ENCODE measurements at places on chromosomes 7 and 10.
A peak's percentile ranks its signal among the peaks of the same experiment; 100 is the strongest.

DNA sequence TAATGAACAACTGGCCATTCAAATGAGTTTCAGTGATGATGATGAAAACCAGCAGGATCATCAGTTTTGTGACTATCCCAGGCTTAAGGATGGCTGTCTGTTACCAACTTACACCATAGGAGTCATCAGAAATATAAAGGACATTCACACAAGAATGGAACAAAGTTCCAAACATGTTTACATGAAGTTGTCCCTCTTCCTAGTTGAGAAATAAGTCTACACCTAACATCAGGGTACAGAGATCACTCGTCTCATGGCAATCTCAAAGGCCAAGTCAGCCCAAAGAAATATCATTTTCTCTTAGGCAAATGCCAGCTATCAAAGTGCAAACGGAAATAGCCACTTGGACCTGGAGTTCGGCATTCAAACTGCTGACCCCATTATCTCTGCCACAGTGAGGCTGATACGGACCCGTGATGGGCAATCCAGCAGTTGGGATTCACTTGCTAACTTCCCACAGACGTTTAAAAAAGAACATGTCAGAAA is 53.0 kb downstream of the CREB3L2 start:
- no peak for DNase-seq

- no peak for DNase-seq
Measured at GRCh38 chr7:82194016-82194643, 249.4 kb downstream of the CACNA2D1 start.

GRCh38 chr10:132839061-132839460 is 53.1 kb upstream of the NKX6-2 start:
- DNase-seq = no peak

- no peak for DNase-seq
Measured at GRCh38 chr10:113199459-113199858, 249.4 kb downstream of the TCF7L2 start.

GRCh38 chr10:43765516-43765915 is 116.8 kb upstream of the ZNF32 start:
- no peak for DNase-seq

DNA sequence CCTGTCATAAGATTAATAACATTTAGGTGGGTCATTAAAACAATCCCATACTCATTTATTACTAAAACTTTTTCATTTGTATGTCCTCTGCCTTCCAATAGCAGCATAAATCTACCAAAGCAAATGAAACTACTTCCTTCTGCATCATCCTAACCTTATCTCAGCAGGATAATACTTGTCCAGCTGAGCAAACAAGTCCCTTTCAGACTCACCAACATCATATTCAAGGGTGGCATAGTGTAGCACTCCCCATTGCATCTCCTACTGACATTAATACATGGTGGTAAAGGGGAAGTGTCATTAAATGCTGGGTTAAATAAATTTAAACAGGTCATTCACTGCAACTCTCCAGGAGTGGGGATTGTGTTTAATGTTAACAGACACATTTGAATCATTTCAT is 3.4 kb upstream of the MINDY3 start:
- no peak for DNase-seq

GRCh38 chr7:127683776-127684681 is 32.0 kb downstream of the SND1 start:
- peak; percentile 82 for DNase-seq

GRCh38 chr10:84360637-84361365 is 32.4 kb downstream of the CCSER2 start:
- peak; percentile 30 for DNase-seq

DNA sequence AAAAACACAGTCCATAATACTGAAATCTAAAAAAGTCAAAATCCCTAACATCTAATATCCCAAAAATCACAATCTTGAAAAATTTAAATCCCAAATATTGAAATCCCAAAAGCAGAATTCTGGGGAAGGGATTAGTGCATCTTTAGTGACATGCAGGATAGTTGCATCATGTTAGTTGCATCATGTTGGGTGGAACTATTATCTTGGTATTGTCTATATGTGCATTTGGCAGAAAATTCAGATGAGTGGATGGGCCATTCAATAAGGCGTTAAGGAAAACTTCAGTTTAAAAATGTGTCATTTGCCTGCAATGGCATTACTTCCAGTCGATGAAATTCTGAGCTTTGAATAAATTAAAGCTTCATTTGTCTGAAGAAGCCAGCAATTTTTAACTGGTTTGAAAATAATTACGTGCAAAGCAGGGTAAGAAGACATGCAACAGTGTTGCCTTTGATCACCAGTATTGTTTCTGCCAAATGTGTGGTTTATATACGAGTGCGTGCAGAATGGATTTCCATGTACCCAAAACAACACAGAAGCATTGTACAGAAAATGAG is 221.4 kb upstream of the NFE2L3 start:
- DNase-seq = no peak

DNA sequence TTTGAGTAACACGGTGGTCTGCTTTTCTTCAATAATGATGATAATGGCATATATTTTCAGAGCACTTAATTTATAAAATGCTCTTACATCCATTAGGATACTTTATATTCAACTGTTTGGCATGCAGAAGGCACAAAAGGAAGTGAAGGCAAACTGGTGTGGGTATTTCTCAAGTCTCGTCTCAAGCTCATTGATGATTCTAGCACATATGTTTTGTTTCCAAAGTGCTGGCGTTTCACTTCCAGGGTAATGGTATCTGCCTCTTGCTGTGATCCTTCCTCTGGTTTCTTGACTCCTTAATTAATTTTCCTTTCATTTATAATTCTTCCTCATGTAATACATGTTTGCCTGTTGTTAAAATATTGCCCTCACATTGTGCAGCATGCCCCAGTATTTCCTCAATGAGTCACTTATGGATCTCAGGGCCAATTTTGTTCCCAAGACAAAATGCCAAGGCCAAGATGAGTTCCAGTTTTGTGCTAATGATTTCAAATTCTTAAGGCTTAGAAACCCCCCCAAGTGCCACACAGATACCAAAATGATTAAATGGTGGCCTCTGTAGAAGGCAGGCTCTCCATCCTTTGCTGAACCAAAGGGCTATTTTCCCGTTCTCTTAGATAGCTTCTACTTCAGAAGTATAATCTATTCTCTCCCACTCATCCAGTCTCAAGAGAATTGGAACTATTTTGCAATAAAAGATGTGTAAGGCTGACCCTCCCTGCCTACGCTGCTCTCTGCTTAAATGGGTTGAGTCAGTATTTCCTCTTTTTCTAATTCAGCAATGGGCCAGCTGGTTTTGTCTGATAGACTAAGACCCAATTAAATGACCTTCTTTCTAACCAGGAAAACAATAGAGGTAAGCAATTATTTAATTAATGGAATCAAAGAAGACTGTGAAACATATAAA is 171.2 kb downstream of the ZNF365 start:
- DNase-seq = no peak

GRCh38 chr7:26441002-26441521 is 149.4 kb downstream of the SNX10 start:
- DNase-seq = peak; percentile 53

DNA sequence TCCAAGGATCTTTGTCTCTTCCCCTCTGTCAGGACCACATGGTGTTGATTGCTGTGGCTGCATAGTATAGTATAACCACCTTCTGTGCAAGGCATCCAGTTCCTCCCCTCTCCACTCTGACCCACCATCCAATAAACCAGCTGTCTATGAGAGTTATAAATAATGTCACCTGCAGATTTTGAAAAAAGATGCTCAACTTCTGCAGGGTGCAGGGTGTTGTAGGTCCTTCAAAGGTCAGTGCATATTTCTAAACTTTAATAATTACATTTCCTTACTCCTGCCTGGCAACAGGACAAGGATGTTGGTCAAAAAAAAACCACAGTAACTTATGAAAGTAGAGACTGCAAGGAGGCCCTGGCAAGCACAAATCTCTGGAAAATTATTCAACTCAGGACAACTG is 166.2 kb downstream of the PKD1L1 start:
- DNase-seq = no peak

Data from GM23338 (cell line).